Activated CD4-positive, alpha-beta T cell treated with anti-CD3 and anti-CD28 coated beads, Interleukin-10, Interleukin-2, amounts not matched to agents 100 ng/mL and 50 ng/mL, durations not matched to agents 16 hours and 8 hours (primary cell): ENCODE measurements at places on chromosomes 4 and X.
A peak's percentile ranks its signal among the peaks of the same experiment; 100 is the strongest.

DNA sequence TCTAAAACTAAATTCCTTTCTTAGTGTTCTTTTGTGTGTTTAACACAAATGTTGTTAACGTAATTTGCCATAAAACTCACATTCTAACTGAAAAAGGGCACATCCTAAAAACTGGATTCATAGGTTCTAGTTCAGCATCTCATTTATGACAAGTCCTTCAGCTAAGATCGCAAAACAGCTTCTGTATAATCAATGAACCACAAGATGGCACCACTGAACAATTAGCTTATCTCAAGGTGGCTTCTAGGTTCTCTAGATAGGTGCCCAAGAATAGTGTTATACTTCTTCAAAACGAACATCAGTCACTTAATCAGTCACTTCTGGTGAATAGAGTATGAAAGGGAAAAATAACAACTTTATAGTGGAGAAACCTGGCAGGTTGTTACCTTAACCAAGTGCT is 54.3 kb downstream of the NRK start:
- DNase-seq, result peak; percentile 24

DNA sequence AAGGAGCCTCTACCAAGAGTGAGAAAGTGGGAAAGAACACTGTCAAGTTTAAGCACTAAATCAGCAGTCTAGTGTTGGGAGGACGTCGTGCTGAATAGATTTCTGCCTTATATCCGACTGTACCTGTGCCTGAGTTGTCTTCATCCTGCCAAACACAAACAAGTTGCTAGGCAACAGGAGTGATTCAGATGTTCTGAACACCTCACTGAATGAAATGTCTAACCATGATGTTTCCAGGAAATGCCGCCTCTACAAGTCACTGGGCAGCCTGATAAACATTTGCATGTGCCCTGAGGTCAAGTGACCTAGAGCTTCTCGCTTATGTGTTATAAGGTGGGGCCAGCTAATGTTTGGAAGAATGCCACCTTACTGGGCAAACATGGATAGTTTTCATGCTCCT is 37.9 kb downstream of the SGMS2 start:
- peak; percentile 68 for DNase-seq

DNA sequence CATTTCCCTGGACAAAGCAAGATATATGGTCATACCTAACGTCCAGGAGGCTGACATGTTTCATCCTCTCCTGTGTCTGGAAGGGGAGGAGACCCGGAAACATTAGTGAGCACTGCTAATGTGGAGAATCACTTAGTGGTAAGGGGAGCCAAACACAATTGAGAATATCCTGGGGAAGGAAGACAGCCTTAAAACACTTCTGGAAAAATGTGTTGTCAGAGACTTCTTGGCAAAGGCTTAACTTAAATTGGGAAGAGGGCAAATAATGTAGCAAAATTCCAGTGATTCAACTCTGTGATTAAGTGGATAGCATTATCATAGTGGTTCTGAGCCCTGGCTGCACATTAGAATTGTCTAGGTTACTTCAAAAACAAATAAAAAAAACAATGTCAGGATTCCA is 39.5 kb downstream of the SPARCL1 start:
- DNase-seq, result no peak

- DNase-seq, result no peak
Observed at GRCh38 chr4:182540496-182540895, 297.3 kb downstream of the TENM3 start.

DNA sequence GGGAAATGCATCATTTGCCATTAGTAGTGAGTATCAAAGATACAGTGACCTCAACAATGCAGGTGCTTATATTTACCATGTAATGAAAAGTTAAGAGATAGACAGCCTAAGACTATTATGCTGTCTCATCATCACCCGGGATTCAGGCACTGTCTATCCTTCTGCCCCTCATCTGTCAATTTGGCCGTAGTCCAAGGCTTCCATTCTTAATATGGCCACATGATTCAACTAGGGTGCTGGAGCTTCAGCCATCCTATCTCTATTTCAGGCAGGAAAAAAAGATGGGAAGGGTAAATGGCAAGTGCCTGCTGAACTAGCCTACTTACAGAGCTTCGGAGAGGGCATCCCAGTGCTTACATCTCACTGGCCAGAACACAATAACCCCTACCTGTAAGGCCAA is 196.7 kb upstream of the LNX1 start:
- no peak for DNase-seq

DNA sequence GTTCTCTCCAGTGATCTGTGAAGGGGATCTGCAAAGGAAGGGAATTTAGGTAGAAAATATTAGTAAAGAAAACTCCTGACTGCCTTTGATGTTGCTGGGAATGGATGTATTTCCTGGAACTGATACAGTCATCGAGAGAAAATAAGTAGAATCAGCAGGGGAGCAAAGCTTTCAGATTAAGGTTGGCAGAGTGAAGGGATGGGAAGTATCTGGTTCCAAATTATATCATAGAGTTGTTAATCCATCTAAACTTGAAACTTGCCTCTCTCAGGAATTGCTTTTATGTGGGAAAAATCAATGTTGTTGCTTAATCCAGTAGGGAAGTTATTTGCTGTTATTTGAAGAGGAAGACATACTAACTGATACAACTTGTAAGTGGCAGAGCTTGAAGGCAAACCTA is 19.3 kb downstream of the EPHA5 start:
- no peak for DNase-seq
